ENCODE measurements at places on chromosomes 3 and 15.

DNA sequence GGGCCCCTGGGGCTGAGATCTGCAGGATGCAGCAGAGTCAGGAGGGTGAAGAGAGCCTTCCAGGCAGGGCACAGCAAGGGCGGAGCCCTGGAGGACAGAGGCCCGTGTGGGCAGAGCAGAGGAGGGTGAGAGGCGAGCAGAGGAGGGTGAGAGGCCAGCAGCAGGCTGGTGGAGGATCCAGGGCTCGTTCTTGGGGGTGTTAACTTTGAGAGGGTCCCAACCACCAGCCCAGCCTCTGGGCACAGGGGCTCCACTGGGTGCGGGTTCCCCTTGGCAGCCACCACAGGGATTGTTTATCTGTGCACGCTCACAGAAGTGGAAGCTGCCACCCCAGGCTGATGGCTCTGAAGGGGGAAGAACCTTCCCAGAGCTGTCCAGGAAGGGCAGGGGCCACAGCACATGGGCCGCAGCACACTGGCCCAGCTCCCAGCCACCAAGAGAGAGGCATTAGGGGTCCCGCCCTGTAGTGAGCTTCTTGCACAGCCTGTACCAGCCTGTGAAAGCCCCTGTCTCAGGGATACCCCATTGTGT lies 9.3 kb upstream of the PLXND1 start:
- no peak for DNase-seq

DNA sequence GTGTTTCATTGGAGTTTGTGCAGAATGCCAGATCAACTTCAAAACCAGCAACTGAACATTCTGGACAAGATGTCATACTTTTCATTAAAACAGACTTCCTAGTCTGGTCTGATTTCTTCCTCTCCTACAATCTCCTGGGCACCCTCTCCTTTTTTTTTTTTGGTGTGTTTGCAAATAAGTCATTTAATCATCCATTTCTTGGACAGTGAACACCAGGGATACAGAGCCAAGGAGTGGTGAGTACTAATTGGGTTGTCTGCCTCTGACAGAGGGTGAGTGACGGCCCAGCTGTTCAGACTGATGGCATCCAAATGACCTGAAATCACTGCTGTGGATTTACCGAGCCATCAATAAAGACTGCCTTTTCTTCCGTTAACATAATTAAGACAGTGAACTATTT lies 158.0 kb downstream of the STT3B start:
- DNase-seq = no peak

DNA sequence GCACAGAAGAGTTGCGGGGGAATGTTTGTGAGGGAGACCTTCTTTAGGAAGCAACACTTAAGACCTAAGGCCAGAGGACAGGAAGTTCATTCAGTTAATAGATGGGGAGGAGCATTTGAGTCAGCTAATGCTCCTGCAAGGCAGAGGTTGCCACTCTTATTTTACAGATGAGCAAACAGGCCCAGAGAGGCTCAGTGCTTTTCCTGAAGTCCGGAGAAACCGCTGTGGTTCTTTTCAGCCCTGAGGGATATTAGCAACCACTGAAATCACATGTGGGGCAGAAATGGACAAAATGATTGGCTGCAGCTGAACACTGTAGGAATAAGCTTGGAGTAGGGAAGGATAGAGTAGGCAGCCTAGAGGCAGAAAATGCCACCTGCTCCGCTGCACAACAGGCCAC lies 33.3 kb upstream of the RTP4 start:
- no peak for DNase-seq

DNA sequence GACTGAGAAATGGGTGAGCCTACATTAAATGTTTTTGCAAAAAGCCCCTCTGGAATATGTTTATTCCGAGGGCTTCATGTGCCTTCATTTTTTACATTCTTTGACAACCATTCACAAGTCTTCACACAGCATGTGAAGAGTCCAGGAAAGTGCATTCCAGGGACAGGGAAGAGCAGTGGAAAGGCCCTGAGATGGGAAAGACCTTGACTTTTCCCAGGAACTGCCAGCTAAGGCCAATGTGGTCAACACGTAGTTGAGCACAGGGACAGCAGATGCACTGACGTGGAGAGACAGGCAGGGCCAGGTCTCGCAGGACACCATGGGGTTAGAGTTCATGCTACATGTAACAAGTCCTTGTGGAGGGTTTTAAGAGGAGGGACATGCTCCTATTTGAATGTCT lies 21.7 kb downstream of the SSR3 start:
- DNase-seq = no peak

- no peak for DNase-seq
Measured at GRCh38 chr15:43896543-43896942, 69.7 kb downstream of the WDR76 start.

GRCh38 chr3:156862338-156862737 lies 36.2 kb downstream of the LEKR1 start:
- DNase-seq = no peak

DNA sequence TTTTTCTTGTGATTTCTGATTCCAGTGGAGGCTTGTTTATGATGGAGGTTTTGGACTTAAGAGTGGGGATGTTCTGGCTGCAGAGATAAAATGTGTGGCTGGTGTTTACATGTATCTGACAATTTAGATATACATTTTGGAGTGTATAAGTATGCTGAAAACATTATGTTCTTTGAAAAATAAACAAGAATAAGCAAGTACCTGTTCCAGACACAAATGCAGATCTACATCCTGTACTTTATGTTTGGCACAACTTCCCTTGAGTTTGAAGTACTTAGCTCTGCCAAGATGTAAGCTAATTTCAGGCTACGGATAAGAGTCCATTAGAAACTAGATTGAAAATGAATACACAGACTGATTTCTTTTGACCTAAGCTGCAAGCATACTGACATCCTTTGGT lies 277.2 kb downstream of the CHST2 start:
- DNase-seq = no peak

DNA sequence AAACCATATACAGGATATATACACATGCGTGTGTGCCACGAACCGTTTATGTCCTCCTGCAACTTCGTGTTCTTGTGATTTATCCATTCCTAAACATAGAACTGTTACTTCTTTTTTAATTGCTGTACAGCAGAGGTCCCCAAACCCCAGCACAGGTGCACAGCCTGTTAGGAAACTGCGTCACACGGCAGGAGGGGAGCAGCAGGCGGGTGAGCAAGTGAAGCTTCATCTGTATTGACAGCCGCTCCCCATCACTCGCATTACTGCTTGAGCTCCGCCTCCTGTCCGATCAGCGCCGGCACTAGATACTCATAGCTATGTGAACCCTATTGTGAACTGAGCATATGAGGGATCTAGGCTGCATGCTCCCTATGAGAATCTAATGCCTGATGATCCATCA lies 34.9 kb upstream of the NRROS start:
- DNase-seq = no peak

DNA sequence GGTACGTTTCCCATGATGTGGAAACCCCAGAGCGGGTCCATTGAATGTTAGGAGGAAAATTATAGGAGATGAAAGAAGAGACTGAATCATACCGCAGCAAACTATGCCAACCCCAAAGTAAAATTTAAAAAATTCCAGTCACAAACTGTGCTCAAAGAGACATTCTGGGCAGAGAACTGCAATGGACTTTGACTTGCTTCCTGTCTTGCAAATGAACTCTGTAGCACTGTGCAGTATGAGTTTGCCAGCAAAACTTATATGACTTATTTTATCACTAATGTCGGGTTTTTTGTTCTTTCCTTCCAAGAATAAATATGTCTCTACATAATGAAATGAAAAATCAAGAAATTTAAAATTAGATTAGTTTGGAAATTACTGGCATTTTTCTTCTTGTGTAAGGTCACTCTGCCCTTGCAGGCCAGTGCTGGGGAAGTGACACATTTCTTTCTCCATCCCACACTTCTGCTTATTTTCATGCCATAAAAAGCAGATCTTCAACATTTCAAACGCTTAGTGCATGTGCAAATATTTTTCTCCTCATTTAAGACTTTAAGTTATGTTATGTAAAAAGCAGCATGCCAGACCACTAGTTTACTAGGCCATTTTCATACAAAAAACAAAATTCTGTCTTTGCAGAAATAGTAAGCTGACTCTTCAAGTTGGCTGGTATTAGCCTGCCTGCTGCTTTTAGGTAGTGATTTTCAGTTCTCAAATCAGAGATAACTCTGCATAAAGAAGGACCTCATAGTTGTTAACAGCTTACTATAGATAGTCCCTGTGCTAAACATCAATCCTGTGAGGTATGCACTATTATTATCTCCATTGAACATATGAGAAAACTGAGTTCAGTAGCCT lies 32.2 kb upstream of the SSR3 start:
- peak; percentile 68 for DNase-seq

- no peak for DNase-seq
Measured at GRCh38 chr3:114089675-114090074, 33.1 kb downstream of the QTRT2 start.

DNA sequence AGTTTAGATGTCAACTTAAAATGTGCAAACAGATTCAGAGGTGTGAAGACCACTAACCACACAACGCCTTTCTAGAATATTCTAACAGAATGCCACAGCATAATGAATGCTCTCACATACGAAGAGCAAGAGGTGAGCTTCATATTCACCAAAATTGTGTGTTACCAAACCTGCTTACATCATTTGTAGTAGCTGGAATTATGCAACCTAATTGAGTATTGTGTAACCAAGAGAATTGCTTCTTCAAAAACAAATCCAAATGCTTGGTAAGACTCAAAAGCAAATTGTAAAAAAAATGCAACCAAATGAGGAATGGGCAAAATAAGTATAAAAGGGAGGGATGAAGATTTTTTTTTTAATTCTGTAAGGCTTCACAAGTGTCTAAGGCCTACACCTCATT lies 160.7 kb downstream of the TAFA4 start:
- DNase-seq = peak; percentile 32

GRCh38 chr3:161770484-161771386 lies 274.1 kb downstream of the OTOL1 start:
- DNase-seq = peak; percentile 2

GRCh38 chr15:64425221-64425620 lies 35.2 kb upstream of the ZNF609 start:
- no peak for DNase-seq

- no peak for DNase-seq
Measured at GRCh38 chr3:62587579-62588031, 214.3 kb upstream of the FEZF2 start.

GRCh38 chr3:160449636-160450598 lies at the start of gene TRIM59:
TSS of gene TRIM59 (minus strand) at chr3:160449786. CDS start at chr3:160439183, 10,603 bp downstream.
- DNase-seq = no peak

DNA sequence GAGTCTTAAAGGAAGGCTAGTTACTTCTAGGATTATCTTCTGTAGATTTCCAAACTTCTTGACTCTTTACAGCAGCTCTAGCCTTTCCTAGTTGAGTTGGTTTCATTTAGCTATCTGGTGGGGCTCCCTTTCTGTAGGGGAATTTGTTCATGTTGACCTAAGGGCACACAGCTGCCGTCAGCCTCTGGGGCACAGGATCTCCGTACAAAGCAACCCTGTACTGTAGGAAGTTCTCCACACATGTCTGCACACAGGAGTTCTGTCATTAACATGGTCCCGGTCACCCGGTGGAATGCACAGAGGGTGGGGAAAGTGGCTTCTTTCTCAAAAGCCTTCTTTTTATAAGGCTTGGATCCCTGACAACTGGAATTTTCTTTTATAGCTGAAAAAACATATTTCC lies 88.7 kb upstream of the TNIK start:
- no peak for DNase-seq

All from NB4 (cell line).